Omental fat pad (tissue), 4 donors: ENCODE measurements at places on chromosomes 7 and 10. TPM values are rescaled to one million over a fixed set of nuclear protein-coding genes. Genes with fewer than 3 reads are reported as not detected.

LOXL4 gene
- 3.3 TPM for total RNA-seq

DNA sequence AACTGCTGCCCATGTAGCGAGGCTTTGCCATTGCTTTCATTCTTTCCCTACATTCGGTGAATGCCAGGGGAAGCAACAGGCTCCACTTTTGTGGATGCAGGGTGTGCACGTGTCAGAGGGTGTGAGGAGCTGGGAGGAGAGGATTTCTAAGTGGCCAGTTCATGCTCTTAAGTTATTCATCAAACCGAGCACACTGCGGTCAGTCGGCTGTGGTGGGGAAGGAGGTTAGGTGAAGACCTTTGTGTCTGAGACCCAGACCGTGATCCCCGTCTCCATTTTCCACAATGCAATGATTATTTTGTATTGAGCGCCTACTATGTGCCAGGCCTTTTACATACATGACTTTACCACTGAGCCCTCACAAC, 438.6 kb upstream of the GALNT17 start:
- no peak for DNase-seq

- DNase-seq, result no peak
Observed at GRCh38 chr7:20064974-20065862, 152.0 kb downstream of the MACC1 start.

DNA sequence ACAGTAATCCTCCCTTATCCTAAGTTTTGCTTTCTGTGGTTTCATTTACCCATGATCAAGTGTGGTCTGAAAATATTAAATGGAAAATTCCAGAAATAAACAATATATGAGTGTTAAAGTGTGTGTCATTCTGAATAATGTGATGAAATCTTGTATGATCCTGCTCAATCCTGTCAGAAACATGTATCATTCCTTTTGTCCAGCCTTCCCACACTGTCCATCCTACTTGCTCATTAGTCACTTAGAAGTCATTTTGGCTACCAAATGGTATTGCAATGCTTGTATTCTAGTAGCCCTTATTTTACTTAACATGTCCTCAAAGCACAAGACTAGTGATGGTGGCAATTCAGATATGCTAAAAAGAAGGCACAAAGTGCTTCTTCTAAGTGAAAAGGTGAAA, 1211.2 kb upstream of the SORCS1 start:
- no peak for DNase-seq

GRCh38 chr10:4399556-4399955, 426.5 kb upstream of the AKR1E2 start:
- DNase-seq, result no peak

CNNM1 gene
- total RNA-seq, result 0.31 TPM
